ENCODE measurements at places on chromosomes 6 and 20.

- no peak for DNase-seq
These were observed 3.5 kb downstream of the WRNIP1 start for GRCh38 chr6:2768696-2769095.

DNA sequence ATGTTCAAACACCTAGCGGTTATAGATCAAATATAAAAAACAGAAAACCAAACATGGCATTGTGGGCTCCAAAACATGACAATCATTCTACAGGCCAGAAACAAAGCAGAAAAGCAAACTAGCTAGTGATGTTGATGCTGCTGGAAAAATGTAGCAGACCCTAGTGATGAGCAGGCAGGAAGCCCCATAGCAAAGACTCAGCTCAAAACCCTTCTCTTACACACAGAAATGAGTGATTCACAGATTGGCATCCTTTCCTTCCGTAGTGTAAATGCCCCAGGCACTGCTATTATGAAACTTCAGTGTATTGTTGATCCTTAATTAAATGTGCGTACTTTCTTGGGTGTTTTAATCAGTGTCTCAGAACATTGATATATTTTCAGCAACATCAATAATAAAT is 425.1 kb downstream of the UTRN start:
- DNase-seq: no peak

- no peak for DNase-seq
These were observed 159.2 kb downstream of the SYCP2 start for GRCh38 chr20:59774204-59774641.

DNA sequence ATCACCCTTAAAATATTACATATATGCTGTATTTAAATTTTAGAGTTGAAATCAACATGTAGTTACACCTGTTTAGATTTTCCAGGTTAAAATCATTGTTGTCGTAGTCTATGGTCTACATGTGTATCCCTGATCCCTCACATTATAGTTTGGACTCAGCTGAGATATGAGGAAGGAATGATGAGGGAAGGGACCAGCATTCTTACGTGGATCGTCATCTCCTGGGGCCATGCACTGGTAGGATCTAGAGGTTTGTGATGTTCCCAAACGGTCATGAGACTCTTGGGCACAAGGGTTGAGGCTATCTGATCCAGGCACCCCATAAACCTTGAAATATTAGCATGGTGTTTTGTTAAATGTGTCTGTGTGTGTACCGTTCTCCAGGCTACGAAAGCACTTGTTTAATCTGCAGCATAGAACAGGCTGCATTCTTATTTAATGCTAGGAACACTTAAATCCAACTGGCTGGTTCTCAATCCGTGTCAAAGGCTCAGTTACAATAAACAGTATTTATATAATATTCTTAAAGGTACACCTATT is 55.4 kb downstream of the IPCEF1 start:
- DNase-seq: no peak

DNA sequence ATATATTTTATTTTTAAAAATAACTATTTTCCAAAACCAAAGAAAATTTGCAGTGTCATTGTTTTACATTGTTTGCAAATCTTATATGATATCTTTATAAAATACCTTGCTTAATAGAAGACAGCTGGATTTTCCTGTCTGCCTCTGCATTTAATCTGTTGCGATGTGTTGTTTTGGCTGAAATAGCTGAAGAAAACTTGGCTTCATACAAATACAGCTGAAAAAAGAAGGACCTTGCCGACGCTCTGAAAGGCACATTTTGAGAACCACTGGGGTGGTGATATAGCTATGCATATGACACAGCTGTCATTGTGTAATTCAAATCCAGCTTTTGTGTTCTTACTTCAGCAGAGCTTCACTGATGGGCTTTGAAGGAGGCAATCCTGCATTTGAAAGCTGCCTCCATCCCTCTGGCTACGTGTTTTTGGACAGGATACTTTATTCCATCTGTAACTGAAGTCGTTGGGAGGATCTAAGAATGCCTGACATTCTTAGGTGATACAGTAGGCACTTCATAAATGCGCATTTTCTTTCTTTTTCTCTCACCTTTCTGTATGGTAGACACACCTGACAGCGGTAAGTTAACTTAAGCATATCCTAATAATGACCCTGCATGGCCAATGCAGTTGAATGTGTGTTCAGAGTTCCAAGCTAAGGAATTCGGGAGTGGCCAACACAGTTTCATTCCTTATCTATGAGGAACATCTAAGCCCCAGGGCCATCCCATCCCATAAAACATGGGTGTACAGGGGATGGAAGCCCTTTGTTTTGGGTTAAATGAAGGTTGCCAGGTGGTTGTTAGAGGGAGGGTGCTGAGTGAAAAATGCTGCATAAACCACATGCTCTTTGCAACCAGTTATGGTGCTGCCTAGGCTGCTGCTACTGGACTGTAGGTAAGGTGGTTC is 213.0 kb downstream of the TFAP2A start:
- no peak for DNase-seq

- DNase-seq: no peak
These were observed 8.1 kb downstream of the SNRPB start for GRCh38 chr20:2462484-2462883.
